ENCODE measurements at places on chromosomes 4 and X. TPM values are rescaled to one million over a fixed set of nuclear protein-coding genes. Genes with fewer than 3 reads are reported as not detected.

Gene GRXCR1
- not detected for total RNA-seq

Gene GABRG1
- total RNA-seq = not detected

Gene MSANTD1
- total RNA-seq = 0.55 TPM

Gene LINC00632
- 0.48 TPM for total RNA-seq

Gene GC
- total RNA-seq = not detected

Gene GPR82
- not detected for total RNA-seq

Gene GLRB
- 9.4 TPM for total RNA-seq
